Nucleus accumbens (tissue), 56 donors: ENCODE measurements at places on chromosomes 6 and 20.

GRCh38 chr6:35076997-35077712, 64.0 kb downstream of the TCP11 start:
- no peak for DNase-seq

DNA sequence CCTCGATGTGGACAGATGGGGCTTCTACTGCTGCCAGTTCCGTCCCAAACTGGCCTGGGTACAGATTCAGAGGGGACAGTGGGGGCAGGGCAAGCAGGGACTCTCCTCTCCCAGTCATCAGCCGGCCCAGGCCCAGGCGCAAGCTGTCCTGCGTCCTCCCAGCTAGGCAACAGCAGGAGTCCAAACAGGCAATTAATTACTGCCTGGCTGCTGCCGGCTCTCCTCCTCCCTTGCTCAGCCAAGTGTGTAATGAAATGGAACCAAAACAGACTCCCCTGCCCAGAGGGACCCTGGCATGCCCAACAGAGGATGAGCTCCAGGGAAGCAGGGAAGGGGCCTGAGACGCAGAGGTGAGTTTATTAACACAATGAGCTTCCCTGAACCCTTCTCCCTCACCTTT, 17.8 kb upstream of the SLC32A1 start:
- DNase-seq, result no peak

DNA sequence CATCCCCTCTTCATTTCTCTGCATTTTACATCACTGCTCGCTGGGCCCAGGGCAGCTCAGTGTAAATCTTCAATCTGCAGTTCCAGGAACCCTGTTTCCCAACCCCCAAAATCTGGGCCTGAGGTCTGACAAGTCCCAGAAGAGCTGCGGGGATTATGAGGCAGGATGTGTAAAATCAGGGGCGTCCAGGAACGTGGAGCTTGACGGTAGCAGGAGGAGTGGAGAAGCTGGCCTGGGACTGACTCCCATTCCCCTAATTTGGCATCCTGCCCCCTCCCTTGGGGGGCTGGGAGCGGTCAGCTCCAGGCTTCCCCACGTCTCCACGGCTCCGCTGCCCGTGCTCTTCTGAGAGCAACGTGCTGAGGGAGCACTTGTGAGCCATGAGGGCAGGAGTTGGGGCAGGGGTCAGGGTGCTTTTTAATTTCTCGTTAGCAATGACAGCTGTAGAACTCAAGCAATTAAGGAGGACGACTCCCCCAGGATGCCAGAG, 23.4 kb upstream of the VEGFA start:
- no peak for DNase-seq

- no peak for DNase-seq
These were observed 23.2 kb upstream of the AIG1 start for GRCh38 chr6:143037470-143037869.

GRCh38 chr6:33717934-33718455, 6.5 kb upstream of the UQCC2 start:
- DNase-seq, result no peak

DNA sequence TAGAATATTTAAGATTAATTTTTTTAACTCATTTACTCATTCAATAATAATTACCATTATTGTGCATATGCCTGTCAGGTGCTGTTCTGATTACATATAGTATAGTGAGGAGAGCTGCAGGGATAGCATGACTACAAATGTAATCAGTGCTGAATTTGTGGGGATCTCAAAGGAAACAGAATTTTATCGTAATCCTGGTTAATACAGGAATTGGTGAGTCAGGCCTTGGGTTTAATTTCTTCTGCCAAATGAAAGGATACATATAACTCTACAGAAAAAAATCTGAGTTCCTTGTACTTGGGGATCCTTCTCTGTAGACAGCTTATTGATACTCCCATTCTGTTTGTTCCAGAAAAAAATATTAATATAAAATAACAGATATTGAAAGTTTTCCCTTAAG, 297.2 kb downstream of the GJA1 start:
- no peak for DNase-seq

- no peak for DNase-seq
These were observed 418.6 kb downstream of the CDKAL1 start for GRCh38 chr6:20952699-20953474.

- no peak for DNase-seq
These were observed 31.3 kb upstream of the CCDC167 start for GRCh38 chr6:37531026-37531425.

GRCh38 chr6:38316099-38316868, 323.4 kb downstream of the BTBD9 start:
- DNase-seq, result no peak

- no peak for DNase-seq
These were observed 19.9 kb downstream of the KCNS1 start for GRCh38 chr20:45080867-45081624.

DNA sequence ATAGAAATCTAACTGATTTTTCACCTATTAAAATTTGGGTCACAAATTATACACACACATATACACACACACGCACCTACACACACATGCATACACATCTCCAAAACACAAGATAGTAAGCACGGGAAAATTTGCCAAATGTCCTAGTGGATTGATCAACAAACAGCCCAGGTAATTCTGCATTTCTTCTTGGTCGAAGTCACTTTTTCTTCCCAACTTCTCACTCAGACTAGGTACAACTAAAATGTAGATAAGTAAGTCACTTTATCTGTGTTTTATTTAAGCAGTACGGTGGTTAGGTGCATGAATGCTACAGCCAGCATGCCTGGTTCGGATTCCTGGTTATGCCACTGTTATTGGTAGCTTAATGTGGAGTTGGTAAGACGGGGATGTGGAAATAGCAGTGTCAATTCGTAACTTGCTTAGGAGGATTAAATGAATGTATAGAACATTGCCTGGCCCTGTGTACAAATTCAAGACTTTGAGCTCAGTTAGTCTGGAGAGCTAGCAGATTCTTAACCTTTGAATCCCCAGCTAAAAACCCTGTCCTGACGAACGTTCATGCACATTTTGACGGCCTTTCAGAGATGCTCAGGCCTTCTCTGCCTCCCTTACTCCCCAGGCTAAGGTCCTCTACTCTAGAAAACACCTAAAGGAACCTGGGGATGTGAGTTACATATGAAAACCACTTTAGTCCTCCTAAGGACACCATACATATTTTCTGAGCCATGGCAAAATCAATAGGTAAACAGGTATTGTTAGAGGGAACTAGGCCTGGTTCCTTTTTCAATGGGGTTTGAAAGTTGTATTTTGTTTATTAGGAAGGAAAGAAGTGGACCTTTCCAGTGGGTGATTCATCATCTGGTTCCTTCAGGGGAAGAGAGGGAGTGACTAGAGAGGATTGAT, 50.9 kb downstream of the CYP24A1 start:
- no peak for DNase-seq

GRCh38 chr20:16201191-16201590, 372.1 kb downstream of the KIF16B start:
- no peak for DNase-seq

DNA sequence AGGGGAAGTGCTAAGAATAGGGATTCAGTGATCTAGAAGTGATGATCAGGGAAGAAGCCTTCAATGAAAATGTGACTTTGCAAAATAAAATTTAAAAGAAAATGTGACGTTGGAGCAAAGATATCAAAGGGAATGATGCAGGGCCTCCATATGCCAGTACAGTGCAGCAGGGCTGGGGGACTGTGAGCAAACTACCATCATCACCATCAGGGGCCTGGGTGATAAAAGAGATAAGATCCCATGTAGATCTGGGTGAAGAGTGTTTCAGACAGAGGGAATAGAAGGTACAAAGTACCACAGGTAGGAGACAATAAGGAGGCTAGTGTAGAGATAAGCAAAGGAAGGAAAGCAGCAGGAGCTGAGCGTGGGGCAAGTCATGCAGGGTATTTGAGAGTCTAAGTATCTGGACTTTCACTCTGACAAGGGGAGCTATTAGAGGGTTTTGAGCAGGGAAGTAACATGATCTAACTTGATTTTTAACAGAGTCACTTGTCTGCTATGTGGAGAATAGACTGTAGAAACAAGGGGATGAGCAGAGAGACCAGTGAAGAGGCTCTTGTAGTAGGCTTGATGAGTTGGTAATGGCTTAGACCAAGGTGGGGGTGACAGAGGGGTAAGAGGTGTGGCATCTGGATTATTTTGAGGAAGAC, 295.6 kb downstream of the ZFAND3 start:
- no peak for DNase-seq

- peak; percentile 17 for DNase-seq
These were observed 1.6 kb upstream of the HEY2 start for GRCh38 chr6:125747589-125748405.

GRCh38 chr6:91626911-91627310, 1040.0 kb upstream of the MAP3K7 start:
- DNase-seq, result no peak

DNA sequence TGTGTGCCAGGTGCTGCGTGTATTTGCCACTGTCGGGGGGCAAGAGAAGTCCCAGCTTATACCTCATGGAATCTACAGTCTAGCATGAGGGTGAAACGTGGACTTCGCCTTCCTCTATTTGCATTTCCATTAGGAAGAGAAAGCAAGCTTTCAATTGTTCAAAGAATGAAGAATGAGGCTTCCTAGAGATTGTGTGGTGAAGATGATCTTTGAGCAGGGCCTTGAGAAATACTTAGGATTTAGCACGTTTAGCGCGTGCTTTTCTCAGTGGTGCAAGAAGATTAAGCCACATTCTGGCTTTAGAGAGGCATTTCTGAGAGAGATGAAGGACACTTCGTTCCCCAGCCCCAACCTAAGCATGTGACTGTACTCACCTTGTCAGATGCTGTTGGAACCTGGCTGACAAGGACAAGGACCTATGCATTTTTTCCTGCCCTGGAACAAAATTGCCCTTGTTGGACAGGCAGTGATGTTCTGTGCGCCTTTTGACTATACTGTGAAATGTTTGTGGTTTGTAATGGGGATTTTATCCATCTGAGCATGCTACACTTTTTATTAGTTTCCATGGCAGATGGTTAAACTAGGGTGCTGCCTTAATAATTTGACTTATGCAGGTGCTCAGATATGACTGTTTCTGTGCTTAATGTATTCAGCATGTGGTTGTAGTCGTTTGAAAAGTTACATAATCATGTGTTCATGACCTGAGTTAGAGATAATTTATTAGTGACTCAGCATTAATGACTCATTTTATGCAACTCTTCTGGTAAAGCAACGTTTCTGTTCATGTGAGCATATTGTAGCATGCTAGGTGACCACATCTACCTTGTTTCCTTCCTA, 10.7 kb downstream of the TULP4 start:
- DNase-seq, result no peak

DNA sequence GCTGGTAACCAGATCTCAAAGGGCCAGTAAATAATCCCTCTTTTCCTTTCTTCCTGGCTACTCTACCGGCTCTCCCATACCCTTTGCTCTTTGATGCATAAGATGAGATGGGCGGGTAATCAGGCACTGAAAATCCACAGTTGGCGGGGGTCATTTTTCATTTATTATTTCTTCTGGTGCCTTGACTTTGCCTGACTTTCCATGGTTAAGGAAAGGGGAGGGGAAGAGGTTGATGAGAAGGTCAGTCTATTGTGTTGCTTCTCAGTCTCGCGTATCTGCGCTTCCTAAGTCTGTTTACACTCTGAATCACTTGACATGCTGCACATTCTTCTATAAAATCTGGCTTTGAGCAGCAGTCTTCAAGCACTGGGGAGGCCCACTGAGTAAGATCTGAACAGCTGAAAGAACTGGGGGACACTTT, 121.1 kb upstream of the HDGFL1 start:
- no peak for DNase-seq

- DNase-seq, result no peak
These were observed 51.0 kb upstream of the IL20RA start for GRCh38 chr6:137095651-137096238.

DNA sequence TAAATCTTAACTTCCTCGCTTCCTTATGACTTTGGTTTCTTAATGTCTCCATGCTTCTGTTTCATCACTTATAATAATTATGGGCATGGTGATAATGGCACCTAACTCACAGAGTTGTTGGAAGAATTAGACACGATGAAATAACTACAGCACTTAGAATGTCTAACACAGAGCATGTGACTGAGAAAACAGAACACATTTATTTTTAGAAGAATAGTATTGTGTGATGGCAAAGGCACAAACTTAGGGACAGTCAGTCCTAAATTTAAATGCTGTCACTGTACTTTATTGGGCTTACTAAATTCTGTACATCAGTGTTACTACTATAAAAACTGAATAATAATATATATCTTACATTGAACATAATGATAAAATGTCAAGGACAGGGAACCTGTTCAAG, 391.1 kb upstream of the JAG1 start:
- no peak for DNase-seq

DNA sequence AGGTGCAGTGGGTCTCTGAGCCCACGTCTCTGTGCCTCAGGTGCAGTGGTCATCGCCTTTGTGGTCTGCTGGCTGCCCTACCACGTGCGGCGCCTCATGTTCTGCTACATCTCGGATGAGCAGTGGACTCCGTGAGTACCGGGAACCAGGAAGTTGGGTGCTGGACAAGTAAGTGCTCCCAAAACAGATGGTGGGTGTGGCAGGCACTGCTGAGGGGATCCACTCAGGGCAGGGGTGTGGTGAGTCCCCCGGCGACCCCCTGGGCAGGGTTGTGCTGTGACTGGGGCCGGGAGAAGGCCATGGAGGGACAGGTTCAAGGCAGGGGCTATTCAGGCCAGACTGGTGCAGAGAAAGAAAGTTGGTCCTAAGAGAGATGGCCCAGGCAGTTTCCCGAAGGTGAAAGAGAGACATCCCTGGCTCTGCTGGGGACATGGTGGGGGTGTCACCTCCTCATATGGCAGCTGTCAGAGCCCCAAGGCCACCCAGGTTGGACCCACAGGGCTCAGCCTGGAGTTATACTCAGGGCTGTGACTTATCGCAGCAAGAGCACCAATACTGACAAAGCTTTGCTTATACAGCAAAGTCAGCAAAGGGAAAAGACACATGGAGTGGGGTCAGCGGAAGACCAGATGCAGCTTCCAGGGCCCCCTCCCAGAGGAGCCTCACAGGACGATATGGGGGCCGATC, 37.9 kb upstream of the MRGBP start:
- DNase-seq, result no peak

- no peak for DNase-seq
These were observed 43.6 kb upstream of the ASCC3 start for GRCh38 chr6:100924534-100925227.

- no peak for DNase-seq
These were observed 896.8 kb downstream of the C6orf118 start for GRCh38 chr6:164412566-164412965.

GRCh38 chr6:31922942-31923341, 4.6 kb upstream of the C2 start:
- no peak for DNase-seq

- no peak for DNase-seq
These were observed 10.8 kb upstream of the MYT1 start for GRCh38 chr20:64153410-64153809.

GRCh38 chr20:20023395-20023794, 6.2 kb downstream of the NAA20 start:
- DNase-seq, result no peak

GRCh38 chr6:395432-396125, 4.0 kb downstream of the IRF4 start:
- no peak for DNase-seq
